Activated CD8-positive, alpha-beta memory T cell treated with anti-CD3 and anti-CD28 coated beads, Interleukin-2, amount 10 ng/mL, durations not matched to agents 7 days and 5 days (primary cell): ENCODE measurements at places on chromosomes 2 and 18. TPM values are rescaled to one million over a fixed set of nuclear protein-coding genes. Genes with fewer than 3 reads are reported as not detected.

IL18RAP gene
- 14.9 TPM for total RNA-seq

CD302 gene
- total RNA-seq, result 0.16 TPM

POTEC gene
- not detected for total RNA-seq

ABCB11 gene
- total RNA-seq, result not detected

RNF149 gene
- 100 TPM for total RNA-seq

GCKR gene
- total RNA-seq, result not detected

ALPG gene
- total RNA-seq, result not detected
